ENCODE measurements at places on chromosomes 3 and 15. TPM values are rescaled to one million over a fixed set of nuclear protein-coding genes. Genes with fewer than 3 reads are reported as not detected.

MAP2K5 gene
- total RNA-seq: 19.1 TPM

DNA sequence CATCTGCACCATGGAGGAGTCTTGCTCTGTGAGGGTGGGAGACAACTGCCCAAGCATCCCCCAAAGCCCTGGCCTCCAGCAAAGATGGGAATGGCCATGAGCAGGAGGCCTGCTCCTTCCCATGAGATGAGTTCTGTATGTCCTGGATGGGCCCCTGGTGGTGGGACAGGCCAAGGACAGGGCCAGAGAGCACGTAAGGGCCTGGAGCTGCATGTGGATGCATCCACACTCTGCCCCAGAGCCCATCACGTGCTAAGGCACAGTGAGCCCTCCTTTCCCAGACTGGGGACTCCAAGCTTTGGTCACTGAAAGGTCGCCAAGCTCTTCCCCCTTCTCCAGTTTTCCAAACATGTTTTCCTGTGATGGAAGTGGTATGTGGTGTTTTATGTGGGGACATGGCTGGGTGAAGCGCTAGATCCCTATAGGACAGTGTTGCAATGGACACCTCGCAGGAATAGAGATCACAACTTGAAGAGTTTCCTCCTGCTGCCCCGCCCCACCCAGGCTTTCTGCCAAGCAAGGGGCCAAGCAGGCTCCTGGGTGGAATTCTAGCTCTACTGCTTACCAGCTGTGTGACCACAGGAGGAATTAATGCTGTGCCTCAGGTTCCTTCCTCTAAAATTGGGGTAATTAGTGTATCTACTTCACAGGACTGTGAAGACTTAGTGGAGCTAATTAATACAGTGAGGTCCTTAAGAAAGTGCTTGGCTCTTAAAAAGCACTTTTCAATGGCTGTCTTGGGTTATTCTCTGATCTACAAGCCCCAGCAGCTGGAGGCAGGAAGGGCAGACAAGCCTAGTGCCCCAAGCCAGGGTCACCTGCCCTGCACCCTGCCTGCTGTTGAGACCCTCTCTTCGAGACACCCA, 106.4 kb upstream of the RPL32 start:
- DNase-seq: peak; percentile 76

AHSG gene
- total RNA-seq: 1.9 TPM

TMCO5A gene
- not detected for total RNA-seq

ENTPD3 gene
- total RNA-seq: 2.3 TPM

DNA sequence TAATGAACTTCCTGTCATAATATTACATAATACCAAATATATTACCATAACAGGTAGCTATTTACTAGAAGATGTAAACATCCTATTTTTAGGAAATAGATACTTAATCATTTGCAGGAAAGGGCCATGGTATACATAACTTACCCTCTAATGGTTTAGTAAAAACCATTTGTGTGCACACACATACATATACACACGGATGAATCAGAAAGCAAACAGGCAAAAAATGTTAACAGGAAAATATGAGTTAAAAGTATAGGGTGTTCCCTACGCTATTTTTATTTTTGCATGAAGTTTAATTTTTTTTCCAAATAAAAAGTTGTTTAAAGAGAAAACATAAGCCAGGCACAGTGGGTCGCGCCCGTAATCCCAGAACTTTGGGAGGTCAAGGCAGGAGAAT, 34.6 kb downstream of the FAM174B start:
- no peak for DNase-seq

- no peak for DNase-seq
Observed at GRCh38 chr3:124056846-124057245, 64.9 kb upstream of the ROPN1 start.

DNA sequence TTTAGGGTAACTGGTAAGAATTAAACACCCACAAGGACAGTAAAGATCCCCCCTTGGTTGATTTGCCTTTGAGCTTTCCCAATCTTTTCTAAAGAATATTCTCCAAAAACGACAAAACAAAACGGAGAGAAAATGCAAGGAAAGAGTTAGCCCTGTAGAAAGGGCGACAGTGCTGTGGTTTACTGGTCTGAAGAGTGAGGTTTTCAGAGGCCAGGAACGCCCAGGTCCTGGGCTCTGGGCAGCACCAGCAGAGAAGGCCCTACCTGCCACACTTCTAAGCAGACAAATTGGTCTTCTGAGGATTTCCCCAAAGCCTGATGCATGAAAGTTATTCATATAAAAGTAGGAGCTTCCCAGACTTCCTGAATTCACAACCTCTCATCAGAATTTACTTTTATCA, 119.3 kb downstream of the KCNMB2 start:
- no peak for DNase-seq

- DNase-seq: no peak
Observed at GRCh38 chr3:111465081-111465670, 76.8 kb upstream of the CD96 start.

PRR20G gene
- not detected for total RNA-seq

DNA sequence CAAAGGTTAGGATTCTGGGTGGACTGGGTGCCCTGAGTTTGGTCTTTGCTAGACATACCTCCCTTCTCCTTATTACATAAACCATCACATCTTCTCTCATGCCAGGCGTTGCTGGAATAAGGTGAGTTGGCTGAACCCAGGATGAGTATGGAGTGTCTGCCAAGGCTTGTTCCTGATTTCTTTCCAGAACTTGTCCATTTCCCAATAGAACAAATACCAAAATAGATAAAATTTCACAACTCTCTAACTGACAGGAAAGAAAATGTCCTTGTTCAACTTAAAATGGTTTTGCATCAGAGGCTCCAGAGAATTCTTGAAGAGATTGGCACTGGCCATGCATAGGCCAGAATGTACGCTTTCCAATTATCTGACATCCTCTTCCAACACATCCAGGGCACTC, 291.9 kb downstream of the IGSF11 start:
- DNase-seq: no peak

DNA sequence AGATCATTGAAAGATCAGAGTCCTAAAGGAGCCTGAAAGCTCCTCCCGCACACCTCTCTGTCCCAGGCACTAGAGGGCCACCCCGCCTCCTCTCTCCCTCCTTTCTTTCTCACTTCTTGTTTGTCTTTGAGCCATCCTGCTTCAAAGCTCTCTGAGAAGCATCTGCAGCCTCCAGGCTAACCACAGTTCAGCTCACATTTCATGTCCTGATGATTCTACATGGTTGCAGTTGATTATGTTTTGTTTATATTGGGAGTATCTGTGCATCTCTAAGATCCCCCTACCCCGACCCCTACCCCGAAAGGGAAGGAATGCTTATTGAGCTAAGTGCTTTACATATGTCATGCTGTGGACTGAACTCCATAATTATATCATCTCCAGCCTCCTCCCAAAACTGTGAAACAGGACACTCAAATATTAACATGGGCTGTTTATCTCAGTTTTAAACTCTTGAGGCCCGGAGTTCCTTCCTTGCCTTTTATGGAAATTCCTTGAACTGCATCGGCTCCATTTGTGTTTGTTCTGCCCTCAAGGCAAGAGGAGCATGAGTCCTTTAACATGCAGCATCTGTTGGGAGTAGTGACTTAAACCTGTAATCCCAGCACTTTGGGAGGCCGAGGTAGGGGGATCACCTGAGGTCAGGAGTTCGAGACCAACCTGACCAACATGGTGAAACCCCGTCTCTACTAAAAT, 30.9 kb downstream of the MGLL start:
- DNase-seq: peak; percentile 62

- no peak for DNase-seq
Observed at GRCh38 chr3:14549256-14549919, 9.2 kb upstream of the GRIP2 start.

- no peak for DNase-seq
Observed at GRCh38 chr15:92112711-92113110, 259.2 kb downstream of the SLCO3A1 start.

- DNase-seq: no peak
Observed at GRCh38 chr3:44223299-44223698, 18.4 kb upstream of the TOPAZ1 start.

- DNase-seq: no peak
Observed at GRCh38 chr3:52886049-52886730, 11.2 kb downstream of the STIMATE start.

BHLHE40 gene
- 25.2 TPM for total RNA-seq

DNA sequence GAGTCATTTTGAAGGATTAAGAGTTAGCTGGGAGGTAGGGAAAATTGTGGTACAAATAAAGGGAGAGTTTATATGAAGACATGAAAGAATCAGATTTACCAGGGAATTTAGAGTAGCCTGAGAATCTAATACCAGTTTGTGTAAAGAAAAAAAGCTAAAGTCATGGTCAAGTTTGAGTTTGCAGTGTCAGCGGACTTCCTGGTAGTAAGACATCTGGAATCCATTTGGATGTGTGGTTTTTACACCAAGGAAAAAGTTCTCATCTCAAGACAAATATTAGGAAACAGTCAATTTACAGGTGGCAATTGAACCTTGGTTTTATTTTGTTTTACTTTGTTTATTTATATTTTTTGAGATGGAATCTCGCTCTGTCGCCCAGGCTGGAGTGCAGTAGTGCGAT, 1.5 kb upstream of the P2RY12 start:
- DNase-seq: no peak

CD200R1 gene
- total RNA-seq: 0.84 TPM

- DNase-seq: no peak
Observed at GRCh38 chr3:16130066-16130465, 44.4 kb upstream of the GALNT15 start.

DNA sequence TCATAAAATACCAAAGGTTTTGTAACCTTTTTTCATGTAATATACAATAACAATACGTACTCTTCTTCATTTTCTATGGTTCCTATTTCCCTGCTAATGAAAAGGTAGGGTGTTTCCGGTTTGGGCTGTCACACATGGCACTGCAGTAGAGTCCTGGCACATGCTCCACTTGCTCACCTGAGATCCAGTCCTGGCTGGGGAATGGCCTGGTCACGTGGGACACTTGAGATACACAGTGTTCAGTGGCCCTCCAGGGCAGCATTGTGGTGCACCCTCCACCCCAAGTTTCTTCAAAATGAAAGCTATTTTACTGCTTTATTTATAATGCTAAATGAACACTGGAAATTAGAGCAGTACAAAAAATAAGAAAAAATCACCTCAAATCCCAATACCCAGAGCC, 23.2 kb downstream of the MRPS25 start:
- DNase-seq: no peak

GRCh38 chr3:42061025-42061712, 30.0 kb upstream of the TRAK1 start:
- no peak for DNase-seq

ALAS1 gene
- total RNA-seq: 103 TPM

GRCh38 chr3:28232659-28233058, 8.8 kb upstream of the CMC1 start:
- no peak for DNase-seq

- DNase-seq: no peak
Observed at GRCh38 chr15:64530918-64531317, 70.5 kb downstream of the ZNF609 start.
